Right hindlimb (tissue), 1 donor: ENCODE measurements at places on chromosomes 3 and 15.

DNA sequence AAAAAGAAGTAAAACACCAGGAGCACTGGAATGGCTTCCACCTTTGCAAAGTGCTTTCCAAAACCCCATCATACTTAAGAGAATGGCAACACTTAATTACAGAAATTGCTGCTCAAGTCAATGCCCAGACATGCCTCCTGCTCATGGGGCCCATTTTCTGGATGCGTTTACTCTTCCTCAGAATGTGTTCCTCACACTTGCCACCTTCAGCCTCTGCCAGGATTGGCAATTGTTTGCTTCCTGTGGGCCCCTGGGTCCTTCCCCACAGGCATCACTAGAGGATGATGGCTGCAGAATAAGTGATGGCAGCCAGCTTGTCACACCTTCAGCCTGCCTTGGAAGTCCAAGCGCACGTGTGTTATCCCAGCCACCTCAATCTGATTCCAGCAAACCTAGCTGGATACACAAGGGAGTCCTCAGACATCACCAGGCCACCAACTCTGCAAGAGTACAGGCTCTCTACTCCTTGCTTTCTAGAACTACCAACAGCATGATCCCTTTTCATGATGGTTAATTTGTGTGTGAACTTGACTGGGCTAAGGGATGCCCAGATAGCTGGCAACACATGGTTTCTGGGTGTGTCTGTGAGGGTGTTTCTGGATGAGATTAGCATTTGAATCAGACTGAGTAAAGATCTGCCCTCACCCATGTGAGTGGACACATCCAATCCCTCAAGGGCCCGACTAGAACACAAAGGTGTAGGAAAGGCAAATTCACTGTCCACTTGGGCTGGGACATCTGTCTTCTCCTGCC lies 4.9 kb upstream of the NUP210 start:
- no peak for DNase-seq

DNA sequence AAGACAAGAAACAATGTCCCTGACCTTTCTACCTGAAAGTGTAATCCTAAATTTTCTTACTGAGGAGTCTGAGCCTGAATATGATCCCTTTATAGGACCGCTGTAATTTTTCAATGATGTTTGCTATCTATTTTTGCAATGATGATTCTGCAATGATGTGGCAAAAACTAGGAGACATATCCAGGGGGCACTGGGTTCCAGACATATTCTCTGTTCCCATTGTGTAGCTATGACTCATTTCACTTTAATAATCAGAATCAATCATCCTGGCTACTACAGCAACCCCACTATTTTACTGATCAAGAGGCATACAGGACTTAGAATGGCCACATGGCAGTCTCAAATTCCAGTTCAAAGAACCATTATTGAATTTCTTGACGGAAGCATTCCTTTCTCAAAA lies 85.9 kb downstream of the AQR start:
- no peak for DNase-seq

DNA sequence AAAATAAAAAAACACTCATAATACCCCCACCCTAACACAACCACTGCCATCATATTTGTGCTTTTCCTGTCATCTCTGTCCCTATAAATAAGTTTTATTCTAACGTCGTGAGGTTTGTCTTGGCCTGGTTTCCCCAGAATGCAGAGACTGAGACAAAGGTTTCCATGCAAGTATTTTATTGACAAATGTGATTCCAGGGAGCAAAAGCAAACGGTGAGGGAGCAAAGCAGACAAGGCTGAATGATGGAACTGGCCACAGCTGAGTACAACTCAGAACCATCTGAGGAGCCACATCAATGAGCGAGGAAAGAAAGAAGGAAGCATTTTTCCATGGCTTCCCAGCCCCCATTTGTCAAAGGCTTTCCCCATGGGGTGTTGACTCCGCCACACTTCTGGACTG lies 37.7 kb upstream of the LARS2 start:
- DNase-seq, result no peak

DNA sequence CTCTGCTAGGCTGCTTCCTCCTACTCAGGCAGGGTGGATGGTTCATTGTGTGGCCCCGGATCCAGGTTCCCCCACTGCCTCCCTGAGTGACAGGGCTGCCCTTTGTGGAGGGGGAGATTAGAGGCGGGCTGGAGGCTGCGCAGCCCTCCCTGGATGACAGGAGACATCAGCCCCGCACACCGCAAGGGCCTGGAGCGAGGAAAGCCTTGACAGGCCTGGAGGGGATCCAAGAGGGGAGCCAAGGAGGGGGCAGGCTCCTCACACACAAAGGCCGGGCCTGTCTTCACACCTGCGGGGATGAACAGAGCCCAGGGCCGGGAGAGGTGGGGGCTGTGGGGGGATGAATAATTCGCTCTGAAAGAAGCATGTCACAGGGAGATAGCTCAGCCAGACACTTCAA lies 72.9 kb downstream of the RPN1 start:
- DNase-seq, result no peak

DNA sequence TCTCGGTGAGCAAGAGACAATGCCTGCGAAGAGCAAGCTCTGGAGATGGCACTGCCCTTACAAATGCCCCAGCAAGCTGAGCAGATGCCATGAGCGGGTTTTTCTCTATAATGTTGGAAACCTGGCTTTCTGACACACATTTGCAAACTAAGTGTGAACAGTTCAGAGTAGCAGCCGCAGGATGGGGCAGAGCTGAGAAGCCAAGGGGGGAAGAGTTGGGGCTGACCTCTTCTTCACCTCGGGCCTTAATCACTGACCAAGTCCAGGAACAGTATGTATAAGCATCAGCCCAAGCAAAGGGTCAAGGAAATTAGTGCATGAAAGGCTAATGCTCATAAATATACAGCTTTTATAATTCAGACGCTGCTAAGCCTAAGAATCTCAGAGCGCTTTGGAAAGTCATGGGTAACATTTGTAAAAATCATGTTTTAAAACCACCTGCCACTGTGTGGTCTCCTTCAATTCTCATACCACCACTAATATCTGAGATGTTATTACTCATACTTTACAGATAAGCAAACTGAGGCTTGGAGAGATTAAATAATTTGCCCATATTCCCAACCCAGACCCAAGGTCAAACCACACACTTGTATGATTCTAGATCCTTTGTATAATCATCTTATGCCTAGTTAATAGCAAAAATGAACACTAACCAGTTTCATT lies 603.4 kb downstream of the FOXP1 start:
- DNase-seq, result no peak

GRCh38 chr15:82730022-82730530 lies 20.4 kb upstream of the AP3B2 start:
- DNase-seq, result no peak

GRCh38 chr3:169260296-169260695 lies 403.2 kb downstream of the MECOM start:
- no peak for DNase-seq

DNA sequence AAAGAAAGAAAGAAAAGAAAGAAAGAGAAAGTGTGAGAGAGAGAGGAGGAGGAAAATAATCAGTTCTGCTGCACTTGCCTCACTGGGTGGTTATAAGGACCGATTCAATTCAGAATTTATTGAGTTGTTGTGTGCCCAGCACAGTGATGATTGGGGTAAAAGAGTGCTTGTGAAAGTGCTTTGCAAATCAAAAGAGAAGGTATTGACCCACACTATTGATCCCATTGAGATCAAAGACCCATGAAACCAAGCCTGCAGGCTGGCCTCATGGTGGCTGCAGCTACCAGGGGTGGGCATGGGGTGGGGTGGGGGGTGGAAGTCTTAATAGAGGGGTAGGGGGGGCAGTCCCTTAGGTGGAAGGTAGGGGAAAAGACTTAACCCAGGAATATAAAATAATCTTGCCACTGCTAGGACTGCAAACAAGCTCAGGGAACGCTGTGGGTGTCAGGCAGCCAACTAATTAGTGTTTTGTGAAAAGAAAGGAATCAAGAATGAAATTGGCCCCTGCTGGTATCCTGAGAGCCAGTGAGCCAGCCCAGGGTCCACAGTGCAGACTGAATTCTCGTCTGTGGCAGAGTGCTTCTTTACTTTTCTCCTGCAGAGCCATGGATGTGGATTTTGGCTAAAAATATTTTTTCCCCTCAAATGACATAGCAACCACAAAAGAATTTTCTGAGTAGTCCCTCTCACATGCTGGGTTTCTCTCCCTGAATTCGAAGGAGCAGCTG lies 34.2 kb downstream of the CLEC3B start:
- no peak for DNase-seq

DNA sequence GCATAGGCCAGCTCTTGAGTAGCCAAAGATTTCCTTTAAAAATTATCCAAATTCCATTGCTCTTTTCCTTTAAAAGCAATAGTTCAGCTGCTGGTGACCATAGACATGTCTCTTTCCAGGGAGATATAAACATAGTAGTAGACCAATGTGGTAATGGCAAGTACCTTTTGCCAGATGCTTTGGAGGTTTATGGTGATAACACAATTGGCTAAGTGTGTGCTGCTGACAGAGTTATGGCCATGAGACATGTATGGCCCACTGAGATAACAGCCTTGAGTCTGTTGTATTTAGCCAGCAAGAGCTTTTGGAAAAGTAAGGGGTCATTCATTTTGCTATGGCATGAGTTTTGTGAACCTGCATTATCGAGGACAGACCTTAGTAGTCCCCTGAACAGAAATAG lies 1146.8 kb downstream of the TUSC7 start:
- DNase-seq, result no peak

DNA sequence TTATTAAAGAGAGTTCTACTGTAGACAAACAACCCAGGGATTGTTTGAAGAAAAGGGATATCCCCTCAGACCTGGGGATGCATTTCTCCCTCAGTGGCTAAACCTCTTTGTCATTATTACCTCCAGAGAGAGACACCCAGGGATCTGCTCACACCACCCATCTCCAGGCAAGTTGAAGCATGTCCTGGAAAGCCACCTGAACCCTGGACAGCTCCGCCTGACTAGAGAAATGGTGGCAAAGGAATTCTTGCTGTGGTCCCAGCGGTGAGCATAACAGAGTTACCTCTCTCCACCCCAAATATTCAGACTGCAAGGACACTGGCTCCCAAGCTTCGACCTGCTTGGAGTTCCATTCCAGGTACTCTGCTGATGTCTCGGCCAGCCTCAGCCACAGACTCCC lies 320.2 kb downstream of the RORA start:
- no peak for DNase-seq

GRCh38 chr15:77068633-77069032 lies 2.3 kb downstream of the TSPAN3 start:
- no peak for DNase-seq

DNA sequence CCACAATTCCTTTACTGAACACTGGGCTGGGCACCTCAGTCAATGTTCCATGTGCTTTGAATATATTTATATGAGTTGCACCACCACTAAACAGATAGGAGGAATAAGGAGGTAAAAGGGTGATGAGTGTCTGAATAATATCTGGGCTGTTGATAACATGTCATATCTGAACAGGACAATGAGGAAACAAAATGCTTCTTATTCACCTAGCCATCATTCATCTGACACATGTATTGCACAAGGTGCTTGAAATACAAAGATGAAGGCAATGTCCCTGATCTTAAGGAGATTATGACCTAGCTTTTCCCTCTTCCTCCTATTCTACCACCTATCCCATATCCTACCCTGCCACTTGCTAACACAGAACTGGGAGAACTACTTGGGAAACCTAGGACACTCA lies 8.0 kb upstream of the CERS3 start:
- DNase-seq, result no peak

- DNase-seq, result peak; percentile 73
Observed at GRCh38 chr3:197335428-197336132, 37.2 kb upstream of the DLG1 start.

- DNase-seq, result no peak
Observed at GRCh38 chr3:69442771-69443311, 57.0 kb upstream of the FRMD4B start.

GRCh38 chr3:192719964-192720363 lies 7.4 kb downstream of the FGF12 start:
- DNase-seq, result no peak

- no peak for DNase-seq
Observed at GRCh38 chr15:80266745-80267144, 14.7 kb upstream of the CTXND1 start.
